Activated T-cell treated with anti-CD3 and anti-CD28 coated beads, Interleukin-2, amount 50 U/mL, for 1 hour (primary cell): ENCODE measurements at places on chromosomes 4 and X.

- no peak for DNase-seq
Measured at GRCh38 chr4:78971326-78971725, 32.1 kb upstream of the PAQR3 start.

DNA sequence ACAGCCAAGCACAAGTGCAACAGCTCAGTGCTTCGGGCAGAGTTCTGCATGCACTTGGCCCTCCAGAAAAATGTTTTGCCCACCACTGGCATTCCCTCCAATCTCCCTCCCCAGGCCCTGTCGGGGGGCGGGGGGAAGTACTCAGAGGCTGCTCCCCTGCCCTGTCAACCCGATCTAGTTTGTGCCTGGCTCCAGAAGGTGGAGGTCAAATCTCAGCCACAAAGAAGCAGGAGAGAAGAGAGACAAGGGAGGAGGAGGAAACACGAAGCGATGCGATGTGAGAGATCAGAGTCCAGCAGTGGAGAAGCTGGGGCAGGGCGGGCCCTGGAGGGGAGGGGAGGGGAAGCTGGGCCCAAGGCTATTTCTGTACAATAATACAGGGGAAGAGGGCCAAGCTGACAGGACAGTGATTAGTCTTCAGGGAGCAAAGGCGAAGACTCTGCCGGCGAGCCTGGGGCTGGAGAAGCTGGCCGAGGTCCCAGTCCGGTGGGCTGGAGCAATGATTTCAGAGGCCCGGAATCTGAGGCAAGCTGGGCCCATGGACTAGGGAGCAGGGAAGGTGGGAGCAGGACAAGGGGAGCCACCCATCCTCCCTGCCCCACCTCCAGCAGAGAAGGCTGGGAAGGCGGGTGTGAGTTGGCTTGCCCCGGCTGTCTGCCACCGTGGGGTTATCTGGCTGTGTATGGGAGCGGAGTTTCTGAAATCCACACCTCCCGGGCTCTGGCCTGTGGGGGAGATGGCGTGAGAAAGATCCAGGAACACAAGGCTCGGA is 167.1 kb downstream of the EFNB1 start:
- no peak for DNase-seq

DNA sequence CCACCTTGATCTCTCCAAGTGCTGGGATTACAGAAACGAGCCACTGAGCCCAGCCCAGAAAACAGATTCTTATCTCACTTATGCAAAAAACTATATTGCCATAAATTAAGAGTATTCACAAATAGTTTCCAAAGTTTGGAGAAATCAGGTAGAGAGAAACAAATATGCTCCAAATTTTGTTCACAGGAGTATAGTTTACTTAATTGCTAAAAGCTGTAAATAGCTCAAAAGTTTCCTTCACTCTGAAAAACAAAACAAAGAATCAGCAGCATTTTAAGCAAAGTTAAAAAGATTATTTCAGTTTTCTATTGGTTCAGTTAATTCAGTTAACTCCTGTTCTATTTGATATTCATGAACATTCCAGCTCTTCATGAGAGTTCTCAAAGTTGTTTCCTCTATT is 18.5 kb upstream of the GRPEL1 start:
- no peak for DNase-seq

DNA sequence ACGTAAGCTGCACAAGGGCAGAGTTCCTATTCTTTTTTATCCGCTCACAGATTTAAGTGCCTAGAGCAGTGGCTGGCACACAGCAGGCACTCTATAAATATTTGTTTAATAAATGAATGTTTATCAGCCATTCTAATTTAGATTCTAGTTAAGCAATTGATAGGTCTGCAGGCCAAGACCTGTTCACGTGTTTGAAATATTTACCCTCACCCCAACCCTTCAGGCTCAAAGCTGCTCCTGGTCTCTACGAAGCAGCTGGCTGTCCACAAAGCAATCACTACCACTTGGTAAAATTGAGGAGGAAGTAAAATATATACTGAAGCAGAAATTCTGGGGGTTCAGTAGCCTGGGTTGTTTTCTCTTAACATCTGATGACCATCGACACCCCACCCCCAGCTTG is 158.1 kb downstream of the MGST2 start:
- DNase-seq = no peak

DNA sequence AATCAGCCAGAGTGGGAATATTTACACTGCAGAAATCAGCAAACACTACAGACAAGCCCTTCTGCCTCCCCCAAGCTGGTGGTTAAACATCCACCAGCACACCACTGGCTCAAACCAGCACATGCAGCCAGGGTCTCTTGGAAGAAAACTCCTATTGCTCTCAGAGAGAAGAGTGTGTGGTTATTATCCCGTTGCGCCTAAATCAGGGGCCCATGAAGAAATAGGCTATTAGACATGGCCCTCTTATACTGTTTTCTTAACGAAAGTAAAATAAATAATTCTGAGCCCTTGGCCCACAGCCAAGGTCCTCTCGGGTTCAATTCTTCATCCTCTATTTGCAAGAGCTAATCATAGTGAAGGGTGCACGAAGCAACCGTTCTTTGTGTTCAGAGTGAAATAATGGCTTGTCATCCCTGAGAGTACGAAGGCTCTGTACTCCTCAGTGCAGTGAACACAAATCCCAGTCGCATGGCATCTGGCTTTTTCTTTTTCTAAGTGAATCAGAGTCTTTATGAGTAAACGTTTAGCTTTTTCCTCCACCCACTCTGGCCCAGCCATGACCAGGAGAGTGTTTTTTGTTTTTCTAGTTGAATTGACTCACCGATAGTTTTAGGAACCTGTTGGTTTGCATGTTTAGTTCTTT is 33.4 kb upstream of the RBM47 start:
- no peak for DNase-seq

GRCh38 chrX:105820247-105820646 is 2.1 kb upstream of the NRK start:
- DNase-seq = no peak

DNA sequence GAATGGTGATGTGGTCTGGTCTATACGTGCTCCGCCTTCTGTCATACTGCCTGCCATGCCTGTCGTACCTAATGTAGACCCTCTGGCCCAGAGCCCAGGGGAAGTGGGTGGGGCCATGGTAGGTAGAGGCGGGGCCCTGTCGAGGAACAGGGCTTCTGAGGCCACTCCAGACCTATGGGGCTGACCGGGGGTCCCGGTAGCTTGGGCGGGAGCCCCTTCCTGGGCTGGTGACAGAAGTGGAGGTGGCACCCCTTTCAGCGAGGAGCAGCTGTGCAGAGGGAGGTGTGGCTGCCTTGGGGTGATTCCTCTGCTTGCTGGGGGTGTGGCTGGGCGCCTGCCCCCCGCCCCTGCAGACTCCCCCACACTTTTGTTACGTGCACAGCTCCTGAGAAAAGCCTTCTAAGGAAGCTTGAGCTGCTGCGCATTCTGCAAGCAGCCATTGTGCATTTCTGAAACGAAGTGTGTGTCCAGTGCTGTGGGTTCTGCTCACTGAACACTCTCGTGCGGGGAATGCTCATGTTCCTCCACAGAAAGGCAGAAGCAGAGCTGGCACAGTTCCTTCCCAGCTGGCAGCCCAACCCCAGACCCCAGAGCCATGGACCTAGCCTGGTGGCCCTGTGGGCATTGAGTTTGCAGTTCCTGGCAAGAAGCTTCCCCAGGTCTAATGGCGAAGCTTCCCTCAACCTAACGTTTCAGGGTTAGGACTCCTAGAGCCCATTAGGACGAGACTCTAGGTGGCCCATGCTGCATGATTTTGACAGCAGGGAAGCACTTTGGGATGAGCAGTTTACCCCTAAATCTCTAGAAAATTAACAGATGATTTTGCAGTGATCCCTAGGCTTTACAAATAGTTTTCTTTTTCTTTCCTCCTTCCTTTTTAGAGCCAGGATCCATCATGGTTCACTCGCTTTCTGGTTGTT is 72.7 kb upstream of the HGFAC start:
- no peak for DNase-seq

DNA sequence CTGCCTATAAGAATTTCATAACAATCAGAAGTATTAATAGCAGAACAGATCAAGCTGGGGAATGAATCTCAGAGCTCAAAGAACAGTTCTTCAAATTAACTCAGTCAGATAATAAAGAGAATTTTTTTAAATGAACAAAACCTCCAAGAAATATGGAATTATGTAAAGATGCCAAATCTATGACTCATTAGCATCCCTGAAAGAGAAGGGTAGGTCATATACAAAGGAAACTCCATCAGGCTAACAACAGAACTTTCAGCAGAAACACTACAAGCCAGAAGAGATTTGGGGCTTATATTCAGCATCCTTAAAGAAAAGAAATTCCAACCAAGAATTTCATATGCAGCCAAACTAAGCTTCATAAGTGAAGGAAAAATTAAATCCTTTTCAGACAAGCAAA is 28.6 kb downstream of the CBR4 start:
- DNase-seq = no peak

GRCh38 chrX:29490606-29491005 is 724.8 kb upstream of the MAGEB2 start:
- no peak for DNase-seq

- DNase-seq = no peak
Measured at GRCh38 chr4:7753931-7754465, 185.7 kb downstream of the AFAP1 start.

DNA sequence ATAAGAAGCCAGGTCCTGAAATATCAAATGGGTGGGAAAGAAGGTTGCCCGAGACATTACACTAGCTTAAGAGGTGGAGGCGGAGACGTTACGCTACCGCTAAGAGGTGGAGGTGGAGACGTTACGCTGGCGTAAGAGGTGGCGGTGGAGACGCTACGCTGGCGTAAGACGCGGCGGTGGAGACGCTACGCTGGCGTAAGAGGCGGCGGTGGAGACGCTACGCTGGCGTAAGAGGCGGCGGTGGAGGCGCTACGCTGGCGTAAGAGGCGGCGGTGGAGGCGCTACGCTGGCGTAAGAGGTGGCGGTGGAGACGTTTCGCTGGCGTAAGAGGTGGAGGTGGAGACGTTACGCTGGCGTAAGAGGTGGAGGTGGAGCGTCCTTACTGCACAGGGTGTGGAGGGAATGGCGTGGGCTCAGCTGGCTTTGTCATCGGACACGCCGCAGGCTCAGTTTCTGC is 12.8 kb downstream of the CYP4V2 start:
- no peak for DNase-seq

DNA sequence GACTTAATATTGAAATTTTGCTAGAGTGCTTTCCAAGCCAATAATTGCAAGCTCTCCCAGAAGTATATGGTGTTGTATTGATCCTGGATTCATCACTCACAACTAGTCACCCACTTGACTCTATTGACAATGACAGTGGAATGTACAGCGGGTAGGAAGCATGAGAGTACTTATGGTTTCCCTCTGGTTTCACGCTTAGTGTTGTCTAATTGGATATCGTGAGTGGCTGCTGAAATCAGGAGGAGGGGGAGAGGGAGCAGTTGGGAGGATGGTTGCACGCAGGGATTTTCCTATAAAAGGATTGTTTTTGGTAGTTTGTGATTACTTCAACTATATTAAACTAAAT is 1819.5 kb upstream of the TENM3 start:
- DNase-seq = no peak

- no peak for DNase-seq
Measured at GRCh38 chrX:104254442-104255115, at the start of gene ESX1. ESX1 (minus strand) TSS chrX:104254933; CDS start chrX:104254849, 84 bp downstream.

GRCh38 chr4:34878961-34879360 is 1365.4 kb downstream of the ARAP2 start:
- no peak for DNase-seq

GRCh38 chr4:175051974-175052373 is 133.8 kb downstream of the ADAM29 start:
- DNase-seq = no peak

- no peak for DNase-seq
Measured at GRCh38 chr4:182261651-182262223, 18.5 kb downstream of the TENM3 start.

DNA sequence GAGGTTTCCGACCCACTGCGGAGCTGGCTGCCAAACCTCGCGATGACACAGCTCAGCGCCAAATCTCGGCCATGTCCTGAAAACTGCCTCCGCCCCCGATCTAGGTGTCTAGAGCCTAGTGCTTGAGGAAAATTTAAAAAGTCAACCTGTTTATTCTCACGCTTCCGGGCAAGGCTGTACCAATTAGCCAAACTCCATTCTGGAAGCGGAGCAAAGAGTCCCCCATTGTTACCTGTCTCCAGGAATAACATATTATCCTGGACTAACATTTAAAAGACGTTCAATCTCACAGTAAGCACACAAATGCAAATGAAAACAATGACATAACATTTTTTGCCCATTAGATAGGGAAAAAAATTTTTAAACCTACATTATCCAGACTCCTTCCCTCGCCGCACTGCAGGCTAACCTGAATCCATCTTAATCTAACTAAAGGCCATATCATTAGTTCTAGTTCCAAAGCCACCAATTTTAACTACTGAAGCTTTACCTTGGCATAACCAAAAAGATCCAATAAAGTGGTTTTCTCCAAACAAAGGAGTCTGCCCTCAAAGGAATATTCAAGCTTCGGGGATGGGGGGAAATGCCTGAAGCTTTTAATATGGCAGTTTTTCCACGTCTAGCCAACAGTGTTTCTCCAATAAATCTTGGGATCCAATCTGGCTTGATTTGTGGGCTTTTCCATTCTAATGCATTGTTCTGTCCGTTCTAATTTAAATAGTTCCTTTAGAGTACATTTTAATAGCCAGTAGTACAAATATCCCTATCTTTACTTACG is 1.9 kb downstream of the HUWE1 start:
- DNase-seq = no peak

DNA sequence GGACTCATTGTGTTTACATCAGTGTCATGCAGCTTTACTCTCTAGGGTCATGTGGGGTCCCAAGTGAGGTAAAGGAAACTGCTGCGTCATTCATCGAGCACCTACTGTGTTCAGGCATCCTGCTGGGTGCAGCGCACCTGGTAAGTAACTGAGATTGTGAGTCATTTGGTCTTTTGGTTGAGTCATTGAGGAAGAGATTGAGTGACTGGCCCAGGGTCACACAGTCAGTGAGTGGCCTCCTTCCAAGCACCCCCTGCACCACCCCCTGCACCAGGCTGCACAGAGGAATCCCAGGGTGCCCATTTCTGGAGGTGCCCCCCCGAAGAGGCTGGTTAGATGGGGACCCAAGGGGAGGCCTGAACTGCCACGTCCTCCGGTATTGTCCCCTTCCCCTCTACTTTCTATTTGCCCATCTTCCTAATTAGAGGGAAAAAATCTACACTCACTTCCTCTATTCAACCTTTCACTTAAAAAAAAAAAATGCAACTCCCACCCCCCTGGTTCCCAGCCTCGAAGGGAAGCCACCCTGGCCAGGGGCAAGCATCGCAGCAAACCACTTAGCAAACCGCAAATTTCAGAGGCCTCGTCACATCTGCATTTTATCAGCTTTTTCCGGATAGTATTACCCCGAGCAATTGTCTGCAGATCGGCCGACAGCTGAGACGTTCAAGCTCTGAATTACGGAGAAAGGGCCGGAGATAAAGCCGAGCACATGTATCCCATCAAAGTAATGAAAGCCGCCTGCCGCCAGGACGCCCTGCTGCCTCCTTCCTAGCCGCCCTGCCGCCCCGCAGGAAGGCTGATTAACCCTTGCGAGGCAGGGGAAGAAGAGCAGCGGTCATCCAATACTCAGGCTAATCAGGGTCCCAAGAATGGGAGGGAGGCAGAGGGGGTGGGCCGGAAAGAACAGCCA is 96.3 kb upstream of the MSX1 start:
- no peak for DNase-seq

DNA sequence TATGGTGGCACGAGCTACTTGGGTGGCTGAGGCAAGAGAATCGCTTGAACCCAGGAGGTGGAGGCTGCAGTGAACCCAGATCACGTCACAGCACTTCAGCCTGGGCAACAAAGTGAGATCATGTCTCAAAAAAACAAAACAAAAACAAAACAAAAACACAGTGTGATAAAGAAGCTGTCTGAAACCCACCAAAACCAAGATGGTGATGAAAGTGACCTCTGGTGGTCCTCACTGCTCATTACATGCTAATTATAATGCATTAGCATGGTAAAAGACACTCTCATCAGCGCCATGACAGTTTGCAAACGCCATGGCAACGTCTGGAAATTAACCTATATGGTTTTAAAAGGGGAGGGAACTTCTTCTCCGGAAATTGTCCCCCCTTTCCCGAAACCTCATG is 29.4 kb upstream of the OPHN1 start:
- no peak for DNase-seq
